ENCODE measurements at places on chromosomes 3 and 15. TPM values are rescaled to one million over a fixed set of nuclear protein-coding genes. Genes with fewer than 3 reads are reported as not detected.

DNA sequence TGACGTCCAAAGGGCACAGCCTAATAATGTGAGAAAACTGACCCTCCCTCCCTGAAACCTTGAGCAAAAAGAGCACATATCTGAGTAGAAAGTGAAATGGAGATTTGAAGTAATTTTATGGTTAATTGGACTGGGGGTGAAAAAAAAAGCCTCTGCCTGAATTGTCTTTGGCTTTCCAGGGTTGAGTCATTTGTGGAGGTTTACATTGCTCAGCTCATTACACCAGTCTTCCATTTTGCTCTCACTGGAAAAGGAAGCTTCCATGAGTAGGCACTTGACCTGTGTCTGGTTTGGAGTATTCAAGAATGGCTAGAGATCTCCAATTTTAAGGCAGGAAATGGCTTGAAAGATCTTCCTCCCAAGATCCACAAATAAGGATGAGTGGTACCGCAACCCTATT lies 273.9 kb downstream of the PDCD6IP start:
- no peak overlapping the region for H3K27ac ChIP-seq
- H3K36me3 ChIP-seq: no peaks in the 10 kb centered on the region
- no peak overlapping the region for H3K4me3 ChIP-seq

DNA sequence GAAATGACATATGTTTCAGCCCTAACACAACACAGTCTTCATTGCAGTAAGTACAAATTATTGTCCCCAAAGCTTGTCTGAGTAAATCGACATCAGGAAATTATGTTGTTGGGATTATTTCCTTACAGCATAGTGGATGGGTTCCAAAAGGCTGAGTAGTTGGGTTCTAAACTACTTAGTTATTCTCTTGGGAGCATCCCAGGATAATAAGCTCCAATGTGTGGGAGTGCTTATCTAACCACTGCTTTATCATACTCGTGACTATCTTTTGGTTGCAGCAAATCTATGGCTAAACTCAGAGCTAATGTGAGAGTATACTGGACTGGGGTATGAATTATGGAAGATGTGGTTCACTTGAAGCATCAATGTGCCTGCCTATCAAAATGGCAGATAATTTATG lies 128.5 kb downstream of the RBMS3 start:
- DNase-seq: no peak
- no peaks in the 10 kb centered on the region for H3K4me1 ChIP-seq
- H3K27me3 ChIP-seq: no peaks in the 10 kb centered on the region
- no peak overlapping the region for H3K27ac ChIP-seq
- no peak overlapping the region for H3K4me3 ChIP-seq

DNA sequence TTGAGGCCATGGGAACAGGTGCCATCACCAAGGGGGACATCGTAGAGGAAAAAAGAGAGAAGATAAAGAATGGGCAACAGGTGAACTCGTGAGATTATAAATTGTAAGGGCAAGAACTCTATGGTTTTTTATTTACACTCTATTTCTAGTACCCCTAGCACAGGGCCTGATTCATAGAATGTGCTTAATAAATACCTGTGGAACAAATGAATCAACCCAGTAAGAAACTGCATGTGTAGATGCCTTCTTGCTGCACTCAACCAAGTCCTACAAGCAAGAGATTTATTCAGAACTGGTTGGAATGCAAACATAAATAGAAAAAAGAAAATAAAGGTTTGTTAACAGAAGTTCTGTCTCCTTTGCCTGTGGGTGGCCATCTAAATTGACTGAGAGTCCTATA lies 18.7 kb upstream of the KPNA1 start:
- DNase-seq: no peak
- peaks cover 19% of the 10 kb centered on the region for H3K4me1 ChIP-seq
- no peak overlapping the region for H3K4me3 ChIP-seq
- H3K27me3 ChIP-seq: no peaks in the 10 kb centered on the region

GRCh38 chr3:105944276-105944675 lies 75.5 kb upstream of the CBLB start:
- H3K27ac ChIP-seq: no peak overlapping the region
- H3K27me3 ChIP-seq: no peaks in the 10 kb centered on the region
- no peak overlapping the region for H3K4me3 ChIP-seq
- DNase-seq: no peak
- H3K4me1 ChIP-seq: no peaks in the 10 kb centered on the region
- H3K36me3 ChIP-seq: no peaks in the 10 kb centered on the region

- peaks cover 8% of the 10 kb centered on the region for H3K4me1 ChIP-seq
- no peaks in the 10 kb centered on the region for H3K27me3 ChIP-seq
- H3K36me3 ChIP-seq: peaks cover 5% of the 10 kb centered on the region
- no peak for DNase-seq
Measured at GRCh38 chr15:41671656-41672648, 11.7 kb downstream of the MGA start.

DNA sequence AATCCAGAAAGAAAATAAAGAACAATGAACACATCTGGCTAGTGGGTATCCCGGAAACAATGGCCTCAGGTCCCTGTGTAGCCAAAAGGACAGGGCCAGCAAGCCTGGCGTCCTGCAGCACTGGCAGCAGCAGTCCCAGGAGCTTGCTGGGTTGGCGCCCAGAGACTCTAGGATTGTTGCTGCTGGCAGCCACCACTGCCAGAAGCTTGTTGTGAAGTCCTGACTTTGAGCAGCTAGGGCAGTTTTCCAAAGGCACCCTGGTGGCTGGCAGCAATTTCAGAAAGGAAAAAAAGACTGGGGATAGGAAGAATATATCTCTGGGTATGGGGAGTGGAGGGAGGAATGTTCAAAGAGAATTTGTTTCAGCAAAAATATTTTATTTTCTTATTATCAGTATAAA lies 11.3 kb downstream of the SHQ1 start:
- H3K27me3 ChIP-seq: no peaks in the 10 kb centered on the region
- no peak for DNase-seq
- no peak overlapping the region for H3K4me3 ChIP-seq
- H3K36me3 ChIP-seq: peaks cover 94% of the 10 kb centered on the region
- H3K4me1 ChIP-seq: no peaks in the 10 kb centered on the region

DNA sequence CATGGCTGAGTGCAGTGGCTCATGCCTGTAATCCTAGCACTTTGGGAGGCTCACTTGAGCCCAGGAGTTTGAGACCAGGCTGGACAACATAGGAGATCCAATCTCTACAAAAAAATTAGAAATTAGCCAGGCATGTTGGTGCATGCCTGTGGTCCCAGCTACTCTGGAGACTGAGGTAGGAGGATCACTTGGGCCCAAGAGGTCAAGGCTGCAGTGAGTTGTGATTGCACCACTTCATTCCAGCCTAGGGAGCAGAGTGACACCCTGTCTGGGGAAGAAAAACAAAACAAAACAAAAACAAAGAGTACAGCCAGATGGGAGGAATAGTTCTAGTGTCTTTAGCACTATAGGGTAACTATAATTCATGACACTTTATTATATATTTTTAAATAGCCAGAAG lies 26.2 kb upstream of the COMMD4 start:
- H3K36me3 ChIP-seq: no peaks in the 10 kb centered on the region
- DNase-seq: no peak
- no peak overlapping the region for H3K4me3 ChIP-seq
- H3K27ac ChIP-seq: no peak overlapping the region

- peak overlapping the region; percentile 23 for H3K4me3 ChIP-seq
Measured at GRCh38 chr3:152377184-152377570, 108.4 kb downstream of the MBNL1 start.

GRCh38 chr3:112143251-112143650 lies 10.2 kb upstream of the GCSAM start:
- no peak for DNase-seq
- H3K4me3 ChIP-seq: no peak overlapping the region
- H3K27ac ChIP-seq: no peak overlapping the region
- no peaks in the 10 kb centered on the region for H3K36me3 ChIP-seq
- peaks cover 5% of the 10 kb centered on the region for H3K4me1 ChIP-seq

DNA sequence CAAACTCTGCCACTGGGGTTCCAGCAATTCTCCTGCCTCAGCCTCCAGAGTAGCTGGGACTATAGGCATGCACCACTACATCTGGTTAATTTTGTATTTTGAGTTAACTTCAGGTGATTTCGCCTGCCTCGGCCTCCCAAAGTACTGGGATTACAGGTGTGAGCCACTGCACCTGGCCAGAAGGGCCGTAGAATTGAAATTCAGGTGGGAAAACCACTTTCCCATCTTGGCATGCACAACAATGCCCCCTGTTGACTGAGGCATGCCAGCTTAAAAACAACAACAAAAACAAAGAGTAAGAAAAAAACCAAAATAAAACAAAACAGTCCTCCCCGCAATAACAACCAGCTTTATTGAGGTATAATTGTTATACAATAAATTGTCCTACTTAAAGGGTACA lies 32.6 kb upstream of the RAB11A start:
- H3K27me3 ChIP-seq: no peaks in the 10 kb centered on the region
- no peak overlapping the region for H3K4me3 ChIP-seq
- no peaks in the 10 kb centered on the region for H3K36me3 ChIP-seq

DNA sequence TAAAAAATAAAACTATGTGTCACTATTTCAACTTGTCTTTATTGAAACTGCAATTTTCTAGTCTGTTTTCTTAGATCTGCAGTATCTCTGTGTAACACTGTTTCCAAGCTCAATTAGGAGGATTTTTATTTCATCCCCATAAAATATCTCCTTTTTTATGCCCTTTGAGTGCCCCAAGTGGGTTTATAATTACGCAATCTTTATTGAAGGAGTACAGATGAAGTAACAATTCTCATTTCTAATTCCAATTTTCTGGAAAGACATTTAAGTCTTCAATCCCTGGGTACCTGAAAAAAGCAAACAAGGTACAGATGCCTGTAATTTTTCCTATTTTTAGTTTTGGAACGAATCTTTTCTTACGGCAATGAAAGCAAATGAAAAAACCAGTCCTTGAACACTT lies 61.3 kb downstream of the CYP19A1 start:
- H3K27me3 ChIP-seq: no peaks in the 10 kb centered on the region
- no peak overlapping the region for H3K27ac ChIP-seq
- no peaks in the 10 kb centered on the region for H3K36me3 ChIP-seq
- H3K4me3 ChIP-seq: no peak overlapping the region
- DNase-seq: no peak

Gene DNAH12
- polyA plus RNA-seq: 0.03 TPM

Gene SMCO1
- polyA plus RNA-seq: not detected

Gene MOBP
- not detected for polyA plus RNA-seq

Gene CYP1A2
- not detected for polyA plus RNA-seq

Gene OCA2
- not detected for polyA plus RNA-seq

Gene PLOD2
- not detected for polyA plus RNA-seq

Measured in CD14-positive monocyte (primary cell).